ENCODE measurements at places on chromosomes 1 and 21. TPM values are rescaled to one million over a fixed set of nuclear protein-coding genes. Genes with fewer than 3 reads are reported as not detected.

- peaks cover 15% of the 10 kb centered on the region for H3K4me1 ChIP-seq
- H3K36me3 ChIP-seq = no peaks in the 10 kb centered on the region
- peak overlapping the region; percentile 100 for H3K27ac ChIP-seq
- H3K4me3 ChIP-seq = peak overlapping the region; percentile 91
- no peak for DNase-seq
These were observed 690 bp downstream of the B3GALNT2 start for GRCh38 chr1:235503403-235504121.

Gene CFHR1
- total RNA-seq = 0.89 TPM

GRCh38 chr1:49171941-49172593 is 395.4 kb upstream of the BEND5 start:
- DNase-seq = no peak
- H3K4me1 ChIP-seq = no peaks in the 10 kb centered on the region
- no peak overlapping the region for H3K27ac ChIP-seq
- no peaks in the 10 kb centered on the region for H3K36me3 ChIP-seq
- no peak overlapping the region for H3K4me3 ChIP-seq

Gene FMO1
- total RNA-seq = 47.1 TPM

DNA sequence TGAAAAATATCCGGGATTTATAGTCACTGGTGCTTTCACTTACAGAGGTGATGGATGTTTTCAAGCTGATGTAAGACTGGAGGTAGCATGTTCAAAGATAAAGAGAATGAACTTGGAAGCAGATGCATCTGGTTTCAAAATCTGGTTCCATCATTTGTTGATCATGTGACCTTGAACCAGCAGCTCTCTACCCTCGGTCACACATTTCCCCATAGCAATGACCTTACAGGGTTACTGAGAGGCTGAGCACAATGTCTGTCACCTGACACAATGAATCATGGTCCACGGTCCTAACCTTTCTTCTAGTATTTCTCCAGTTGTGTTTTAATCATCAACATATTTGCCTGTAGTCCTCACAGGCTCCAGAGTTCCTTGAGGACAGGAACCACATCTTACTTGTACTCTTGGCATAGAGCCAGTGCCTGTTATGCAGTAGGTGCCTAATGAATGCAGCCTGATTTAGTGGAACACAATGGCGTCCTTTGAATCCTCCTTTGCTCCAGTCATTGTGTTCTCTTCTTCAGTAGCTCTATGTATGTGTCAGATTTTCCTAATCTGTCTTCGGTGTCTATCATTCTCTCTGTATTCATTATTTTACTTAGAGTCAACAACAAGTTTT is 667.3 kb downstream of the PTPRU start:
- no peak overlapping the region for H3K4me3 ChIP-seq
- no peak overlapping the region for H3K27ac ChIP-seq
- no peaks in the 10 kb centered on the region for H3K27me3 ChIP-seq
- H3K36me3 ChIP-seq = no peaks in the 10 kb centered on the region

DNA sequence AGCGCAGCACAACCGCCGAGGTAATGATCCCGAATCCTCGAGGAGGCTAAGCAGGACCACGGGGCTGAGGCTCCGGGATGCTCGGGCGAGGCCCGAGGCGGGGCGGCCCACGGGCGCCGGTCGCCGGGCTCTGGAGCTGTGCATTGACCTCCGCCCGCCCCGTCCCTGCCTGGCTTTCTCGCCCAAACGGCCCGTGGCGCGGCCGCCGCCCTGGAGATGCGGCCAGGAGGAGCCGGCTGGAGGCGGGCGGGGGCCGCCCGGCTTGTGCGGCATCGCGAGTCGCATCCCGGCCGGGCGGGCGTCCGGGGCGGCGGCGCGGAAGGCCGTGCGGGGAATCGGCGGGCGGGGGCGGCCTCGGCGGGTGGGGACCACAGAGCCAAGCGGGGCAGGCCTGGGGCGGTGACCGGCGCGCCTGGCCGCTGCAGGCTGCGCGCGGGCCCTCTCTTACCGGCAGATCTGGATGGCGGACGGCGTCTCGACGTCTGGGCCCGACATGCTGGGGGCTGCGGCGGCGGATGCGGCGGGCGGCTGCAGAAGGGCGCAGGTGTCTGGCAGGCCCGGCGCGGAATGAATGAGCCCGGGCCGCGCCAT is 663 bp downstream of the ACOT7 start:
- DNase-seq = no peak
- H3K4me3 ChIP-seq = peak overlapping the region; percentile 49
- peaks cover 3% of the 10 kb centered on the region for H3K27me3 ChIP-seq

DNA sequence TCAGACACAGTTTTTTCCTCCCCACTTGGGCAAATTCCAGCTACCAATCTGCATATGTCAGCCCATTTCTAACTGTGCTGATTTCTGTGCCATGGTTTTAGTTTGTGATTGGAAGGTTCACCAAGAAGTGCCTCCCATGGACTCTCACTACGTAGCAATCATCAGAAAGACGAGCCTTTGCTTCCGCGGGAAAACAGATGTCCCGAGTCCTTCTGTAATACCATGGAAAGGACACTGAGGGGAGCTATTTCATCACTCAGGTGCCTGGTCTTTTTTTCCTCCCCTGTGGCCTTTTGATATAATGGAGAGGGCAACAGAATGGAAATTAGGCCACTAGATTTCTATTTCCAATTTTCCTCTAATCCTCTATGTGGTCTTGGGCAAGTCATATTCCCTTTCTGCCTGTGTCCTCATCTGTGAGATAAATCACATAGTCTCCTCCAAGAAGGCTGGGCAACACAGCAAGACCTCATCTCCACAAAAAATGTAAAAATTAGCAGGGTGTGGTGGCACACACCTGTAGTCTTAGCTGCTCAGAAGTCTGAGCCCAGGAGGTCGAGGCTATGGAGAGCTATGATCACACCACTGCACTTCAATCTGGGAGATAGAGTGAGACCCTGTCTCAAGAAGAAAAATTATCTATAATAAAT is 24.8 kb downstream of the LEMD1 start:
- no peak for DNase-seq
- H3K27me3 ChIP-seq = no peaks in the 10 kb centered on the region
- no peaks in the 10 kb centered on the region for H3K36me3 ChIP-seq
- no peak overlapping the region for H3K4me3 ChIP-seq

Gene DUSP12
- total RNA-seq = 48.5 TPM

GRCh38 chr1:154429841-154430611 is 24.9 kb downstream of the IL6R start:
- H3K4me1 ChIP-seq = peaks cover 40% of the 10 kb centered on the region
- DNase-seq = no peak
- no peak overlapping the region for H3K27ac ChIP-seq
- H3K36me3 ChIP-seq = no peaks in the 10 kb centered on the region
- no peaks in the 10 kb centered on the region for H3K27me3 ChIP-seq

DNA sequence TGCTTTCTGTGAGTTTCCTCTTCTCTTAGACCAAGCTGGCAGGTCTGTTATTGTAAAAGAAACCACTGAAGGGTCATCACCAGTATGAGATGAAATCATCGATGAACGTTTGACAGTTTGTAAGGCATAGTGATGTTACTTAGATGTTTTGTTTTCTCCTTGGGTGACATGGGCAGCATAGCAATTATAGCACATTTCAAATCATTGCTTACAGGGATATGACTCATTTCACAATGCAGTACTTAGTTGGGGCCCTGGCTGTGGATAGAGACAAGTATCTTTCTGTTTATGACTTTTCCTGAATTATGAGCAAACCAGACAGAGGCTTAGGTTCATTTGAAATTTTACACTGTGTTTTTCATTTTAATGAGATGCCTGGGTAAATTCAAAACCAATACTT is 313.0 kb downstream of the RWDD3 start:
- H3K27me3 ChIP-seq = no peaks in the 10 kb centered on the region
- DNase-seq = no peak
- H3K36me3 ChIP-seq = no peaks in the 10 kb centered on the region
- no peak overlapping the region for H3K27ac ChIP-seq

Gene OTUD3
- total RNA-seq = 11.8 TPM

GRCh38 chr21:41589620-41590175 is 81.7 kb upstream of the TMPRSS2 start:
- no peaks in the 10 kb centered on the region for H3K36me3 ChIP-seq
- H3K27me3 ChIP-seq = no peaks in the 10 kb centered on the region
- H3K27ac ChIP-seq = no peak overlapping the region
- no peak overlapping the region for H3K4me3 ChIP-seq

GRCh38 chr1:29447368-29447767 is 211.0 kb downstream of the PTPRU start:
- no peak overlapping the region for H3K27ac ChIP-seq
- no peak overlapping the region for H3K4me3 ChIP-seq
- H3K27me3 ChIP-seq = no peaks in the 10 kb centered on the region
- DNase-seq = no peak
- H3K4me1 ChIP-seq = peaks cover under 1% of the 10 kb centered on the region

GRCh38 chr1:2783435-2784397 is 17.8 kb downstream of the TTC34 start:
- no peak overlapping the region for H3K4me3 ChIP-seq
- peaks cover 2% of the 10 kb centered on the region for H3K4me1 ChIP-seq
- peaks cover 4% of the 10 kb centered on the region for H3K27me3 ChIP-seq
- no peak overlapping the region for H3K27ac ChIP-seq

DNA sequence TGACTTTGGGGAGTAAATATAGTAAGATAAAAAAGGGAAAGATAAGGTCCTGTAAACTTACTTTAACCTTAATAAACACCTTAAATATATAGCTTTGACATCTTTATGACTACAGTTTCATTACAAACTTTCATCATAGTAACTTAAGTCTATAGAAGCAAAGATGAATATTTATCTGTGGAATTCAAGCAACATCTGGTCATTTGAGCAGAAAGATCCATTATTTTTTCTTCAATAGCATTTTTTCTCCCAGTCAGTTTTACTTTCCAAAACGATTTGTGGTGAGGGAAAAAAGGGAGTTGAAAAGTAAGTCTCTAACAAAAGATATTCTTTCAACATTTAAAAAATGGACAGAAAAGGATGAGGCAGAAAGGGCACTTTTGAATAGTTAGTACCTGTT is 69.0 kb downstream of the HMCN1 start:
- no peaks in the 10 kb centered on the region for H3K27me3 ChIP-seq
- no peak overlapping the region for H3K4me3 ChIP-seq
- no peak overlapping the region for H3K27ac ChIP-seq
- H3K36me3 ChIP-seq = no peaks in the 10 kb centered on the region

Gene HES3
- total RNA-seq = not detected

DNA sequence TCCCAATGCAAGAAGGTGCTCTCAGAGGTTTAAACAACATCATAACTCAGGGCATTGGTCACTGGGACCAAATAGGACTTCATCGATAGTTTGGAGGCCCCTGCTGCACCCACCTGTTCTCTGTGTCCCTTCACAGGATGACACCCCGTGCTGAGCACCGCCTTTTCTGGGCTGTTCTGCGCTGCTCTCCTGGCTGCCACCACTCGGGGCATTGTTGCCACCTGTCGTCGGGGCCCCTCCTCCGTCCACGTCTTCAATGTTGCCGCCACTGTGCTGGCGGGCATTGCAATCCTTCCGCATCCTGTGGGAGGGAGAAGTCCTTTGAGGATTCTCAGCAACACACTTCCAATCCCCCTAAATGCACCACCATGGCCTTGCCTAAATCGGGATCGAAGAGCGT is 47.7 kb downstream of the NTPCR start:
- H3K27me3 ChIP-seq = no peaks in the 10 kb centered on the region
- peaks cover 39% of the 10 kb centered on the region for H3K36me3 ChIP-seq
- H3K4me1 ChIP-seq = no peaks in the 10 kb centered on the region
- H3K27ac ChIP-seq = no peak overlapping the region
- DNase-seq = no peak

Gene LY9
- 0.10 TPM for total RNA-seq

GRCh38 chr1:225842074-225842473 is 32.1 kb downstream of the EPHX1 start:
- DNase-seq = no peak
- peaks cover 65% of the 10 kb centered on the region for H3K36me3 ChIP-seq
- H3K4me3 ChIP-seq = no peak overlapping the region
- H3K27ac ChIP-seq = no peak overlapping the region
- H3K4me1 ChIP-seq = peaks cover 17% of the 10 kb centered on the region

- H3K27me3 ChIP-seq = no peaks in the 10 kb centered on the region
- peak overlapping the region; percentile 30 for H3K27ac ChIP-seq
- H3K4me3 ChIP-seq = no peak overlapping the region
- no peaks in the 10 kb centered on the region for H3K4me1 ChIP-seq
These were observed 138.2 kb downstream of the NFIA start for GRCh38 chr1:61220536-61220935.

- no peaks in the 10 kb centered on the region for H3K27me3 ChIP-seq
- no peak overlapping the region for H3K27ac ChIP-seq
- H3K36me3 ChIP-seq = no peaks in the 10 kb centered on the region
- H3K4me1 ChIP-seq = peaks cover 3% of the 10 kb centered on the region
- DNase-seq = no peak
These were observed 27.6 kb downstream of the TENT5C start for GRCh38 chr1:117633423-117633822.

GRCh38 chr1:203954788-203955552 is 93.6 kb downstream of the SNRPE start:
- no peak overlapping the region for H3K27ac ChIP-seq
- H3K27me3 ChIP-seq = no peaks in the 10 kb centered on the region
- H3K36me3 ChIP-seq = no peaks in the 10 kb centered on the region
- no peak overlapping the region for H3K4me3 ChIP-seq
- no peak for DNase-seq
- H3K4me1 ChIP-seq = no peaks in the 10 kb centered on the region

- no peak overlapping the region for H3K27ac ChIP-seq
- H3K4me1 ChIP-seq = no peaks in the 10 kb centered on the region
- H3K36me3 ChIP-seq = no peaks in the 10 kb centered on the region
- H3K27me3 ChIP-seq = no peaks in the 10 kb centered on the region
These were observed 13.9 kb downstream of the BSND start for GRCh38 chr1:55012661-55013060.

GRCh38 chr1:225613006-225613405 is 39.9 kb downstream of the ENAH start:
- no peak overlapping the region for H3K4me3 ChIP-seq
- no peak overlapping the region for H3K27ac ChIP-seq
- H3K27me3 ChIP-seq = no peaks in the 10 kb centered on the region
- peaks cover 12% of the 10 kb centered on the region for H3K4me1 ChIP-seq
- no peak for DNase-seq

All from spinal cord (tissue), 10 donors.